Activated T-cell treated with anti-CD3 and anti-CD28 coated beads, Interleukin-2, amount 50 U/mL, for 4 hours (primary cell): ENCODE measurements at places on chromosomes 4 and X. TPM values are rescaled to one million over a fixed set of nuclear protein-coding genes. Genes with fewer than 3 reads are reported as not detected.

- no peak for DNase-seq
These were observed 25.1 kb downstream of the OCRL start for GRCh38 chrX:129565046-129565650.

DNA sequence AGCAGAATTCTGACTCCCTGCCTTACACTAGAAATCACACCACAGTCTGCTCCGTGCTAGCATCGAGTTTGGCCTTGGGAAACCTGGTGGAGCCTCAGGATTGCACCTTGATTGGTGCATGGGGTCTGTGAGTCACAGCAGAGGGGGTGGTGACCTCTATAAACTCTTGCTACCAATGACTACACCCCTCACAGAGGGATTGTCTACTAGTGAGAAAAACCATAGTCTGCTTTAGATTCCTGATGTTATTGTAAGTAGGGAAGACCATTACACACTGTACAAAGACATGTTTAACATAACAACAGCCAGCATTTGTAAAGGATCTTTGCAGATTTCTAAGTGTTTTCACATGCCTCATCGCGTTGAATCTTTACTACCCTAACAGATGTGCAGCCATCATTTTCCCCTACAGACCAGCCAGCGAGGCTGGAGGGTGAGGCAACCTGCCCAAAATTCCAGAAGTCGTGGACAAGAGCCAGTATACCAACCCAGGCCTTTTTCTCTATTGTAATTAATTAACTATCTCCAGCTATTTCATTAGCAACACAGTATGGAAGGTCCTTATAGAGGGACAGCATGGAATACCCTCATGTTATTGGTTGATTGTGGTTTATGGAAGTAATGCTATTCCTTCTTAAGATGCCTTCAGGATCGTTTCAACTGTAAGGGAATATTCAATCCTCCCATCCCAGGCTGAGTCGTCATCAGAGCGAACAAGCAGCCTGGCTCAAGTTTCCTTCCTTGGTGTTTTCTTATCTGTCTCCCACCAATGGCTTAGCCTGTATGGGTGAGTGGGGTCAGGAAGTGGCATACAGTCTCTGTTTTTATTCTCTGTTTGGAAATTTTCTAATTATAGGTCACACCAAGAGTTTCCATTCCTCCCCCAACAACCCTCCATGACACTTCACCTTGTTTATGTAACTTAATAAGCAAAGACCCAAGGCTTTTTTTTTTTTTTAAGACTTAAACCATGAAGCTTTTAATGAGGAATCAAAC is 55.9 kb upstream of the KDR start:
- no peak for DNase-seq

DNA sequence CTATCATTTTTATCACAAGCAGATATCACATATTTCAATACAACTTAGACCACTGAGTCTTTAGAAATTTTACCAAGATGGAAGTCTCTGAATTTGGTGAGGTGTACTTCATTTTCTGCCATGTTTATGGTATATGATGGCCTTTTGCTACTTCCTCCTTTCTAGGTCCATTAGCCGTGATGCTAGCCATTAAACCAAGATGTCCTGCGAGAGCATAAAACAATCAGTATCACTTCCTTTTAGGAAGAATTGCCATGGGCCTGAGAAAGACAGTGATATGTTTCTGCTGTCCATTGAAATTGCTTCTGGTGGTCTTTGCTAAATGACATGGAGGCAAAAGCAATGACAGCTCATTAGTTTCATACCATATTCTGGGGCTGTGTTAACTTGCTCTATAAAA is 1851.7 kb upstream of the IGFBP7 start:
- DNase-seq: no peak

- DNase-seq: no peak
These were observed 11.7 kb downstream of the OPHN1 start for GRCh38 chrX:68421636-68422035.

GRCh38 chrX:38649674-38650647 is 88.6 kb downstream of the TSPAN7 start:
- DNase-seq: no peak

DNA sequence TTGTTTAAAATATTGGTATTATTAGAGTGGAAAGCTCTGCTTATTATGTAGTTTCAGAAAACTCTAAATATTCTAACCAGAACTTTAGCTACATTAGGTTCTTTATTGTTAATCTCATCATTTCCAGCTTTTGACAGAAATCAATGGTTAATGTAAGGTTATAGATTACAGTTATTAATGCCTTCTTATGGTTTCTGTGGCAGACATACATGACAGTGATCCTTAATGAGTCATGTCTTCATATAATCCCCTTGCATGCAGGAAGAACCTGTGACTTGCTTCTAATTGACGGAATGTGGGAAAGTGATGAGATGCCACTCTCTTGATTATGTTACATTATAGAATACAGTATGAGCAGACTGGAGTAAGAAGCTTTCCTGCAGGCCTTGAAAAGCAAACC is 23.5 kb downstream of the KLHL8 start:
- DNase-seq: no peak

DNA sequence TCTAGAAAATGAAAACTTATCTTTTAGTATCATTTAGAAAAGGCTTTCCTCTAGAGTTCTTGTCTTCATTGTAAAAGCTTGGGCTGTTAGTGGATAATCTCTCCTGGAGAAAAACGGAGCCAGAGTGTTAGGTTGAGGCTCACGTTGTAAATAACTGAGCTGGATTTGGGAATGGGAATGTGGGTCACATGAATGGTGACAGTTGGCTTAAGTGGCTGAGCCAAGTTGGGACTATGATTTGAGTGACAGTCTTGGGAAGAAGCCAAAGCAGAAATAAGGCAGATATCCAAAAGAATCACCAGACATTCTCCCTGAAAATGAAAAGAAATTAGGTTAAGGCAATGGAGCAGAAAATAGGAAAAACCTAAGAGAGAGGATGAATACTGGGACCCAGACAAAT is 33.6 kb upstream of the PDGFC start:
- no peak for DNase-seq

The ARHGAP6 gene
- not detected for total RNA-seq

The FAM114A1 gene
- 0.24 TPM for total RNA-seq

The RNF212 gene
- total RNA-seq: 0.84 TPM

The TCEAL4 gene
- total RNA-seq: 10.8 TPM
